ENCODE measurements at places on chromosomes 12 and 14.

DNA sequence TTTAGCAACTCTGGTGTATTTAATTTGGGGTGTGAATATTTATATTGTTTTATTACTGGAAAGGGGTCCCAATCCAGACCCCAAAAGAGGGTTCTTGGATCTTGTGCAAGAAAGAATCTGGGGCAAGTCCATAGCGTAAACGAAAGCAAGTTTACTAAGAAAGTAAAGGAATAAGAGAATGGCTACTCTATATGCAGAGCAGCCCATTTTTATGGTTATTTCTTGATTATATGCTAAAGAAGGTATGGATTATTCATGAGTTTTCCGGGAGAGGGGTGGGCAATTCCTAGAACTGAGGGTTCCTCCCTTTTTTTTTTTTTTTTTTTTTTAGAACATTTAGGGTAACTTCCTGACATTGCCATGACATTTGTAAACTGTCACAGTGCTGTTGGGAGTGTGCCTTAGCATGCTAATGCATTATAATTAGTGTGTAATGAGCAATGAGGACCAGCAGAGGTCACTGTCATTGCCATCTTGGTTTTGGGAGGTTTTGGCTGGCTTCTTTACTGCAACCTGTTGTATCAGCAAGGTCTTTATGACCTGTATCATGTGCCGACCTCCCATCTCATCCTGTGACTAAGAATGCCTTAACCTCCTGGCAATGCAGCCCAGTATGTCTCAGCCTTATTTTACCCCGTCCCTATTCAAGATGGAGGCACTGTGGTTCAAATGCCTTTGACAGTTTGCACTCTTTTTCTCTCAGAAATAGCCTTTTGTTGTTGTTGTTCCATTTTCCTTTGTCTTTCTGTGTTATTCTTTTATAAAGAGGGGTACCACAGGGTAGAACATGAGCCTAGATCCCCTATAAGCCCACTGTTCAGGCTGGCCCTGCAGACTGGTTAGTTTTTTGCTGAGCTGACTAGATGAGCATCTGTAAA, 75.5 kb upstream of the DCD start:
- DNase-seq: no peak

GRCh38 chr14:75522983-75523318, 682 bp downstream of the BATF start:
- DNase-seq: no peak

GRCh38 chr12:12054993-12055392, 15.7 kb upstream of the BCL2L14 start:
- DNase-seq: no peak

- DNase-seq: no peak
Observed at GRCh38 chr12:107990325-107990724, 138.8 kb upstream of the WSCD2 start.

DNA sequence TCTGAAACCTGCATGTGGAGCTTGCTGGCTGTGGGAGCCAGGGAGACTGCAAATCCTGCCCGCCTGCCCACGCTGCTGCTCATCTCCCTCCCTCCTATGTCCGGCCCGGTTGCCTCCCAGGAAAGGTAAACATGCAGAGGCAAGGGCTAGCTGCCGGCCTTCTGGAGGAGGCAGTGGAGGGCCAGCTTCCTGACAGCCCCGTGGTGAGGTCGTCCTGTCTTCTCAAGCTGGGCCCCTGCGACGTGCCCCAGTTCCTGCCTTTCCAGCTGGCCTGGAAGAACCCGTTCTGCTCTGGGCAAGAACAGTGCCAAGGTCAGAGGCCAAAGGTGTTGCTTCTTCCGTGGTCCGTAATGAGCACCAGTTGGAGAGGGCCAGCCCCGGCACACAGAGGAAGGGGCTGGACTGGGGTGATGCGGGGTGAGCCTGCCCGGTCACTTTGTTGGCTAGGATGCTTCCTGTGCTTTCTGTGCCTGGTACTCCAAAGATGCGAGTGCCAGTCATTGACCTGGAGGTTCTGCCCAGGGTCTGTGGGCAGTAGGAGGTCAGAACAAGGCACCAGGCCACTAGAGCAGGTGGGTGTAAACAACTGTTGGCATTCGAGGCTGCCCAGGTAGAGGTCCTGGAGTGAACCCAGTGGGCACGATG, 25.3 kb downstream of the TPCN1 start:
- no peak for DNase-seq

DNA sequence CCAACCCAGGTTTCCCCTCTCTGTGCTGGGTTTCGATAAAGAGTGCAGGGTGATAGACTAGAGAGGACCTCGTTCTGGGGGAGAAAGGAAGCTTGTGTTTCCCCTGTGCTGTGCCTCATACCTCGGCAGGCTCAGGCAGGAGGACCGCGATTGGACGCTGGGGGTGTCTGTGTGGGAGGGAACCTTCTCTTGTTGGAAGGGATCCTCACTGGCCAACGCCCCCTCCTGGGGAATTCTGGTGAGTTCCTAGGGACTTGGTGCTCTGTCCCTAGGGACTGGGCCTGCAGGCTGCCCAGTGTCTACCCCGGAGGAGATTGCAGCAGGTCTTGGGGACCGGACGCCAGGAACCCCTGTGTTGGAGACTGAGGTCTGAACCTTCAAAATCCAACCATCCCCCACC, 157.4 kb upstream of the PRMT8 start:
- no peak for DNase-seq

DNA sequence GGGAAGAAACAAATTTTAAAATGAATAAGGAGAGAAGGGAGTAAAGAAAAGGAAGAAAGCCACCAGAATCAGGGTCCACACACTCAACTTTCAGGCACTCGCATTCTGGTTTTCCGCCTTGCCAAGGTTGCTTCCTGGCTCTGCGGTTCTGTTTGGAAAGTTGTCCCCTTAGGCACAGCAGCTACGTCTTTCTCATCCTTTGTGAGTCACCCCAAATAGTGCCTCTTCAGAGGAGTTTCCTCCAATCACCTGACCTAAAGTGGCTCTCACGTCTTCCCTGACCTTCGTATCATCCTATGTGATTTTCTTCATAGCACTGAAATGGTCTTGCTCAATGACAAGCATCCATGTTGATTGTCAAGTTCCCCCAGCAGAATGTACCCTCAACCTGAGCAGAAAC, 99.5 kb upstream of the TMCC3 start:
- DNase-seq: no peak

- no peak for DNase-seq
Observed at GRCh38 chr14:71212093-71212492, 304.8 kb downstream of the PCNX1 start.

- DNase-seq: no peak
Observed at GRCh38 chr14:104939666-104940410, 15.2 kb downstream of the PLD4 start.

DNA sequence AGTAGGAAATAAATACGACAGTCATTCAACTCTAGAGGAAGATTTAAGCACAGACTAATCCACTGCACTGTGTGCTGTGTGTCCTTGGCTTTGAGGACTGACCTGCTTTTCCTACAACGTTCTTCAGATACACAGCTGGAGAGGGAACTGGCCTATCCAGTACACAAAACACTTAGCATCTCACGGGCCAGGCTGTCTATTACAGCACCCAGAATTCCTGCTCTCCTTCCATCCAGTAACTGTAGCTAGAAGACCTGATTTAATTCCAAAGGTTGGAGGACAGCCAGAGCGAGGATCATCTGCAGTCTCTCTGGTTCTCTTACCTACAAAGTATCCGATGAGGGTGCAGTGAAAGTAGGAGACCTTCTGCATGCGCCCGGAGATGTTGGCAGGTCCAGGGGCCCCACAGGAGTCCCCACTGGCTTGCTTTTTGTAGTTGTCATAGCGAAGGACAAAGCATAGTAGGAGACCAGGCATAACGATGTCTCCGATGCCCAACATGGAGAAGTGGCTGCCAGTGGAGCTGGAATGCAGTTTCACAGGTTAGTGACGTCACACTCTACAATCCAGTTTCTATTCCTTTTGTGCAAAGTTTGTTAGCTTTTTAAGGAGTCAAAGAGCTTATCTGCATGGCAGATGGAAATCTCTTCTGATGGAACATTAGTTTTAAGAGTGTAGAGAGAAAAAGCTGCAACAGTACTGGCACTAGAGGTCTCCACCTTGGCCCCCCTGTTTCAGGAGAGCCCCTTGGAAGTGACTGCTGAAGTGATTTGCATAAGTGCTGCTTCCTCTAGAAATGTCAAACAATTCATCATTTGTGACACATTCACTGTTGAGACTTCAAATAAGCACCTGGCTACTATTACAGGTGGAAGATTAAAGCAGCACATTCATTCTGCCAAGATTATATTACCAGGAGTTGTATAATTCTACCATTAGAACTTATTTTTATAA, 41.7 kb downstream of the ACADS start:
- no peak for DNase-seq

- no peak for DNase-seq
Observed at GRCh38 chr14:56102941-56103340, 15.3 kb upstream of the PELI2 start.

GRCh38 chr12:127509066-127509778, 757.7 kb upstream of the TMEM132C start:
- no peak for DNase-seq

- DNase-seq: no peak
Observed at GRCh38 chr12:32015036-32015435, 55.8 kb downstream of the RESF1 start.

- DNase-seq: no peak
Observed at GRCh38 chr14:98370352-98370751, 901.6 kb downstream of the BCL11B start.

- DNase-seq: no peak
Observed at GRCh38 chr14:49516286-49516685, 69.9 kb downstream of the RPS29 start.

DNA sequence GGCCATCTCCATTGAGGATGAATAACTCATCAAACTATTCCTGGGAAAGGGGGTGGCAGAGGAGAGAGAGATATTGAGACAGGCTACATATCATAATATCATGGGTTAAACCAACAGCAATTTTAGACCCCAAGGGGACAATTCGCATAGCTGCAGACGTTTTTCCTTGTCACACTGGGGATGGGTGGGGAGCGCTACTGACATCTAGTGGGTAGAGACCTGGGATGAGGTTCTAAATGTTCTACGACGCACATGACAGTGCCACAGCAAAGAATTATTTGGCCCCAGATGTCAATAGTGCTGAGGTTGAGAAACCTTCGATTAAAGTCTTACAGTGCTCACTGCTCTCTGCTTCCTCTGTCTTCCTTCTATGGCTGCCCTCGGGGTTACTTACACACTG, 425.6 kb downstream of the NRXN3 start:
- DNase-seq: no peak

DNA sequence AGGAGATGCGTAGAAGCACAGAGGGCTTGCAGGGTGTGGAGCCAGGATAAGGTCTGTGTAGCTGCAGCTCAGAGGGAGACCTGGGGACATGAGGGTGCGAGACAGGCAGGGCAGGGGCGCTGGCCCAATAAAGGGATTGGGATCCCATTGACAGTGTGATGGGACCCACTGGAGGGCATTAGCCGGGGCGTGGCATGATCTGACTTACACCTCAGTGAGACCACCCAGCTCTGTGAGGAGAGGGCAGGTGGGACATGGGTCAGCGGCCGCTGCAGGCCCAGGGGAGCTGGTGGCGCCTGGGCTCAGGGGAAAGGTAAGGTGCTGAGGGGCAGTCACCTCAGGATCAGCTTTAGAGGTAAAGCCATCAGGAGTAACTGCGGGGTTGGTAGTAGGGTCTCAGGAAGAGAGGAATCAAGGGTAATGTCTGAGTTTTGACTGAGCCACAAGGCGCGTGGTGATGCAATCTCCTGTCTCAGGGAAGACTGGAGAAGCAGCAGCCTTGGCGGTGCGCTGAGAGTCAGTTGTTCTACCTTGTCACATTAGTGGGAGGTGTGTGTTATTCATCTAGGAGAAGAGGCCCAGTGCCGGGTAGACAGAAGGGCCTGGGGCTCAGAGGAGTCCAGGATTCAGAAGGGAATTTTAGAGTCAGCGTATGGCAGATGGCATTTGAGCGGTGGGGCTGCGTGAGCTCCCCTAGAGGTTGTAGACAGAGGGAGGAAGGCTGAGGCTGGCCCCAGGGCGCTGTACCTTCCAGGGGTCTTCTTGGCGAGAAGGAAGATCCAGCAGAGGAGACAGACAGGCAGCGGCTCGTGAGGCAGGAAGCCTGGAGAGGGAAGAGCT, 30.8 kb upstream of the BDKRB2 start:
- no peak for DNase-seq

DNA sequence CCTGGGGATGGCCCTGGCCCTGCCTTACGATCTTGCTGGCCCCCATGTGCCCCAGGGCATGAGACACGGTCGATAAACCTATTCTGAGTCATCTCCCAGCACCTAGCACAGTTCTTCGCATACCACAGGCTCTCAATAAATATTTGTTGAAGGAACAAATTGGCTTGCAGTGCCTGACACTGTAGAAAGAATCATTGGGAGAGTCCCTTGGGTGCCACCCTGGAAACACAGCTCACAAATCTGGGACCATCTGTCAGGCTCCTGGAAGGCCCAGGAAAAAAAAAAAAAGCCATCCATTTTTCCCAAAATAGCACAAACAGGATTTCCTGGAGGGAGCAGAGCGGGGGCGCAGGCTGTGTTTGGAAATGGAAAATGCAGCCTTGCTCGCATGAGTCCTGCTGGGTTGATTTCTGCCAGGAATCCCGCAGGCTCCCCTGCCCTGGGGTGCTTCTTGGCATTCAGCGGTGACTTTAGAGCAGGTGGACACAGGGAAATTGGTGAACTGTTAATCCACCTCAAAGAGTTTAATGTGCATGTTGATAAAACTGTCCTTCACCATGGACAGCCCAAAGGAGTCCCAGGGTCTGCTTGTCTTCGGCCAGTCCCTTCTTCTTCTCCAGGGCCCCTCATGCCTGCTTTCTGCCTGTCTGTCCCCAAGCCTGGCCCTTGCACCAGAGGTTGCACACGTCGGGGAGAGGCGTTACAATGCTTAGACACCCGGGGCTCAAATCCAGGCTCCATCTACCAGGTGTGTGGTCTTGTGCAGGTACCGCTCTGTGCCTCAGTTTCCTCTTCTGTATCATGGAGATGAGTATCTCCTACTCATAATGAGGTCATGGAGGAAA, 106.1 kb upstream of the RFLNA start:
- DNase-seq: no peak

- no peak for DNase-seq
Observed at GRCh38 chr12:530308-530707, 70.6 kb downstream of the B4GALNT3 start.

- no peak for DNase-seq
Observed at GRCh38 chr12:80977346-80977745, 39.6 kb upstream of the LIN7A start.

DNA sequence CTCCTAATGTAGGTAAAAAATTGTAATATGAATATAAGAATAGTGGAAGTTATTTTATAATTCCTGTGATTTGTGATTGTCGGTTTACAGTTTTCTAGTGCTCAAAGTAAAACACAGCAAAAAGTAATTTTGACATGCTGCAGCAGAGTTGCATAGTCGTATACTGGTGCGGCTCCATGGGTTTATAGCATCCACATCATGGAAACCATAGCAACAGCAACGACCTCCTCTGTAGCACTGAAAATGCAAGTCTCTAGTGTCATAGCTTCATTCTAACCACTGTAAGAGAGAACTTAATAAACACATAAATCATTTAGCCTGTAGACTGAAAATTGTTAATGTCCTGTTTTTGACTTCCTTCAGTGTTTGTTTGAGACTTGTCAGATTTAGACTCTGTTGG, 574.3 kb downstream of the KCNH5 start:
- DNase-seq: no peak
